ENCODE measurements at places on chromosomes 3 and 15.
A peak's percentile ranks its signal among the peaks of the same experiment; 100 is the strongest.

DNA sequence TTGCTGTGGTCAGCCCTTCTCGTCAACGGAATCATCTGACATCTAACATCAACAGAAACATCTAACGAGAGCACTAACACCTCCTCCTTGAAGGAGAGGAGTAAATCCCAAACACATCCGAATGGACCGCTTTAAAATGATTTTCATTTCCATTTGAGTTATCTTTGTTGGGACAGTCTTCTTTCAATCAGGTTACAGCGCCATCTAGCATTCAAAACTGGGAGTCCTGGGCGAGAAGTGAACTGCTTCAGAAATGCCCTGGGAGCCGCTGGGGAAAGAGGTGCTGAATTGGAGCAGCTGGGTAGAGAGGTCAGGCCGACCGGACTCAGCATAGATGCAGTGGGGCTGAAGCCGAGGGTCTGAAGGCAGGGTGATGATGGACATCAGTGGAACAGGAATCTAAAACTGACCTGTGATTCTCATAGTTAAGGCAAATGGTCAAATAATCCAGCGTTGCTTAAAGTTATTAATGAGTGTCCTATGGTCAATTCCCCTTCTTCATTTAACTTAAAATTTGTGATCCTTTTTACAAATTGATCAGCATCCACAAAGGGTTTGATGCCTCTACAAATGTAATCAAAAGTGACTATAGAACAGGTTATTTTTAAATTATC lies 170.0 kb upstream of the NDN start:
- H3K4me1 ChIP-seq = no peaks in the 10 kb centered on the region
- H3K27ac ChIP-seq = no peak overlapping the region
- no peak for DNase-seq
- no peaks in the 10 kb centered on the region for H3K36me3 ChIP-seq
- no peak overlapping the region for H3K4me3 ChIP-seq
- no peaks in the 10 kb centered on the region for H3K27me3 ChIP-seq

DNA sequence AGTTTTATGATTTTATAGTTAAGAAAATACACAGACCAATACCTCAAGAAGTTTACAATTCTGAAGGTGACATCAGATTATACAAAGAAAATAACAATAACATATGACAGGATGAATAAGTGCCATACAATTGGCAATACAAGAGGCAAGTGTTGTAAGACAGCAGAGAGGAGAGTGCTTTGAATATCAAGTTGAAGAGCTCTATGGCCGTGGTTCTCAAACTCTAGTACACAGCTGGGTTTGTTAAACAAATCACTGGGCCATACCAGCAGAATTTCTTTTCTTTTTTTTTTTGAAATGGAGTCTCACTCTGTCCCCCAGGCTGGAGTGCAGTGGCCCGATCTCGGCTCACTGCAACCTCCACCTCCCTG lies 167.1 kb upstream of the NECTIN3 start:
- H3K4me3 ChIP-seq = no peak overlapping the region
- no peaks in the 10 kb centered on the region for H3K36me3 ChIP-seq
- H3K27ac ChIP-seq = no peak overlapping the region
- no peak for DNase-seq
- H3K27me3 ChIP-seq = no peaks in the 10 kb centered on the region

DNA sequence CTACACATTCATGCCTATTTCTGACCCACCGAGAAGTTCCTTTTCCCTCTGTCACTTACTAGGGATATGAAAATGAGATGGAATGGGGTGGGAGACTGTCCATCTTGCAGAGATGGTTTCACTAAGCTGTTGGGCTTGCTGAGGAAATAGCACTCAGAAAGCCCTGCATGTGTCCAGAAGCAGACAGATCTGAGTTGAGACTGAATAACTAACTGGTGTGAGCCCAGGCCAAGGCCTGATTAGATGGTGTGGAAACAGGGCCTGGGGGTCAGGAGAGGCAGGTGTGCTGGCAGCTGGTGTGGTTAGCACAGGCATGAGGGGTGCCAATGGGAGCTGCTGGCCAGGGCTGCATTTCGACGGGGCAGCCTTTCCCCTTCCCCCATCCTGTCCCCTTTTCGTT lies 72.1 kb downstream of the CLSTN2 start:
- no peak overlapping the region for H3K4me3 ChIP-seq
- no peaks in the 10 kb centered on the region for H3K4me1 ChIP-seq
- H3K27ac ChIP-seq = no peak overlapping the region
- H3K27me3 ChIP-seq = no peaks in the 10 kb centered on the region

GRCh38 chr3:124442463-124442862 lies 287.8 kb upstream of the UMPS start:
- peaks cover 5% of the 10 kb centered on the region for H3K36me3 ChIP-seq
- H3K27ac ChIP-seq = no peak overlapping the region
- H3K4me3 ChIP-seq = no peak overlapping the region

GRCh38 chr3:25103391-25103790 lies 324.7 kb upstream of the RARB start:
- H3K36me3 ChIP-seq = no peaks in the 10 kb centered on the region
- no peaks in the 10 kb centered on the region for H3K4me1 ChIP-seq
- no peak for DNase-seq
- no peaks in the 10 kb centered on the region for H3K27me3 ChIP-seq

DNA sequence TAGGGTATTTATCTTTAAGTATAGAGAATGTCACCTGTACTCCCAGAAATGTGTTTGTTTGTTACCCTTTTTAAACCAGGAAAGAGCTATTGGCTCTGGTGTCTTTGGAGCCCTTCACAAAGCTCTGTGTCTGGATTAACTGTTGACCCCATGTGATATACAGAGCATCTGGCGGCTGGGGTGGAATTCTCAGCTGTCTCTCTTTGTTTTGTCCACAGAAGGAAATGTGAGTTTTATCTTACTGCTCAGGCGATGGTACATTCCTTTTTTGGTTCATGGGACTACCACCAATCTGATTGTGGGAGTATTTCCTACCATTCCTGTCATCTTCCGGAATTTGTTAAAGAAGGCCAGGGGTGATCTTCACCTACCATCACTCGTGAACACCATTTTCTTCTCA lies 120.3 kb downstream of the AKAP13 start:
- peaks cover 13% of the 10 kb centered on the region for H3K4me1 ChIP-seq
- H3K27ac ChIP-seq = peak overlapping the region; percentile 22
- DNase-seq = no peak
- no peaks in the 10 kb centered on the region for H3K27me3 ChIP-seq
- H3K36me3 ChIP-seq = no peaks in the 10 kb centered on the region

- H3K36me3 ChIP-seq = peaks cover 98% of the 10 kb centered on the region
- no peak overlapping the region for H3K27ac ChIP-seq
- no peak for DNase-seq
- no peaks in the 10 kb centered on the region for H3K27me3 ChIP-seq
- no peaks in the 10 kb centered on the region for H3K4me1 ChIP-seq
Observed at GRCh38 chr15:74449643-74450205, 11.2 kb downstream of the UBL7 start.

DNA sequence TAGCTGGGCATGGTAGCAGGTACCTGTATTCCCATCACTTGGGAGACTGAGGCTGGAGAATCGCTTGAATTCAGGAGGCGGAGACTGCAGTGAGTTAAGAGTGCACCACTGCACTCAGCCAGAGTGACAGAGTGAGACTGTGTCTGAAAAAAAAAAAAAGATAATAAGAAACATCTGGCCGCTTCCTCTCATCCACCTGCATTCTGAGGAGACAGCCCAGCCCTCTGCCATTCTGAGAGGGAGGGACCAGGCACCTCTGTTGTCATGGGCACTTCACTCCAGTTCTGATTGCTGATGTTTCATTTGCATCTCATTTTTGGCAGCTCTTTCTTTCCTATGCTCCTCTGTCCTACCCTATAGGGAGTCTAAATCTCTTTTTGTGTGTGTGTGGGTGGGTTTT lies 36.4 kb upstream of the GSK3B start:
- H3K36me3 ChIP-seq = no peaks in the 10 kb centered on the region
- H3K4me1 ChIP-seq = no peaks in the 10 kb centered on the region
- H3K4me3 ChIP-seq = no peak overlapping the region
- no peak for DNase-seq
- no peaks in the 10 kb centered on the region for H3K27me3 ChIP-seq
- H3K27ac ChIP-seq = no peak overlapping the region

DNA sequence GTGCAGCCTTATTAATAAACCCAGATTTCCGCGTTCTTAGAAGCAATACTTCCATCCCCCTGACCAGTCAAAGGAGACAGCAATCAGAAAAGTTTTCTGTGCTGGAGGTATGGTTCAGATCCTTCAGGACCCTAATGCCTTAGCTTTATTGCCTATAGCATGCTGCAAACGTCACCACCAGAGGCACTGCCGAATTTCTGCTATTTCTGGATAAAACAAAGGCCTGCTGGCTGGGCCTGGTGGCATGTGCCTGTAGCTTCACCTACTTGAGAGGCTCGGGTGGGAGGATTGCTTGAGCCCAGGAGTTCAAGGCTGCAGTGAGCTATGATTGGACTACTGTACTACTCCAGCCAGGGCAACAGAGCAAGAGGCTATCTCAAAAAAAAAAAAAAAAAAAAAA lies 407.2 kb downstream of the FOXP1 start:
- DNase-seq = no peak
- H3K4me1 ChIP-seq = no peaks in the 10 kb centered on the region
- H3K27ac ChIP-seq = no peak overlapping the region
- H3K27me3 ChIP-seq = no peaks in the 10 kb centered on the region
- H3K4me3 ChIP-seq = no peak overlapping the region

DNA sequence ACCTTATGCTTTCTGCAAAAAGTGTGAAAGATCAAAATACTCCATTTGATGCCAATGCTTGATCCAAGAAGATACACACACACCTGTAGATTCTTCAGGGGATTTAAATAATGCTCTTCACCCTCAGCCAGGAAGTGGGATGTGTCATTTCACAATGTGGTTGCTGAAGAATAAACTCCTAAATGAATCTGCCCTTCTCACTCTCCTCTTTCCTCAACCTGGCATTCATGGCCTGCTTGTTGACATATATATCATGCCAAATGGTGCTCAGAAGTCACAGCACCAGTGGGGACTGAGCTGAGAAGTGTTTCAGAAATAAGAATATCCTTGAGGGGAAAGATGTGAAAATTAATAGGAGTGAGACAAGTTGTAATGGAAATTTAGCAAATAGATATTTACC lies 146.6 kb upstream of the ARHGEF26 start:
- H3K27ac ChIP-seq = no peak overlapping the region
- H3K27me3 ChIP-seq = no peaks in the 10 kb centered on the region
- no peaks in the 10 kb centered on the region for H3K36me3 ChIP-seq

- H3K27me3 ChIP-seq = no peaks in the 10 kb centered on the region
- no peak overlapping the region for H3K4me3 ChIP-seq
- no peaks in the 10 kb centered on the region for H3K36me3 ChIP-seq
- no peaks in the 10 kb centered on the region for H3K4me1 ChIP-seq
- no peak overlapping the region for H3K27ac ChIP-seq
- DNase-seq = no peak
Observed at GRCh38 chr3:57464011-57464410, 80.1 kb downstream of the DNAH12 start.

- peaks cover 7% of the 10 kb centered on the region for H3K4me1 ChIP-seq
- no peak overlapping the region for H3K4me3 ChIP-seq
- H3K27ac ChIP-seq = peak overlapping the region; percentile 49
- no peaks in the 10 kb centered on the region for H3K27me3 ChIP-seq
- DNase-seq = no peak
- H3K36me3 ChIP-seq = no peaks in the 10 kb centered on the region
Observed at GRCh38 chr15:57079931-57080620, 161.6 kb downstream of the TCF12 start.

GRCh38 chr15:50190166-50190570 lies 8.2 kb downstream of the SLC27A2 start:
- no peak for DNase-seq
- H3K27ac ChIP-seq = no peak overlapping the region
- no peaks in the 10 kb centered on the region for H3K4me1 ChIP-seq
- H3K36me3 ChIP-seq = no peaks in the 10 kb centered on the region
- no peaks in the 10 kb centered on the region for H3K27me3 ChIP-seq

DNA sequence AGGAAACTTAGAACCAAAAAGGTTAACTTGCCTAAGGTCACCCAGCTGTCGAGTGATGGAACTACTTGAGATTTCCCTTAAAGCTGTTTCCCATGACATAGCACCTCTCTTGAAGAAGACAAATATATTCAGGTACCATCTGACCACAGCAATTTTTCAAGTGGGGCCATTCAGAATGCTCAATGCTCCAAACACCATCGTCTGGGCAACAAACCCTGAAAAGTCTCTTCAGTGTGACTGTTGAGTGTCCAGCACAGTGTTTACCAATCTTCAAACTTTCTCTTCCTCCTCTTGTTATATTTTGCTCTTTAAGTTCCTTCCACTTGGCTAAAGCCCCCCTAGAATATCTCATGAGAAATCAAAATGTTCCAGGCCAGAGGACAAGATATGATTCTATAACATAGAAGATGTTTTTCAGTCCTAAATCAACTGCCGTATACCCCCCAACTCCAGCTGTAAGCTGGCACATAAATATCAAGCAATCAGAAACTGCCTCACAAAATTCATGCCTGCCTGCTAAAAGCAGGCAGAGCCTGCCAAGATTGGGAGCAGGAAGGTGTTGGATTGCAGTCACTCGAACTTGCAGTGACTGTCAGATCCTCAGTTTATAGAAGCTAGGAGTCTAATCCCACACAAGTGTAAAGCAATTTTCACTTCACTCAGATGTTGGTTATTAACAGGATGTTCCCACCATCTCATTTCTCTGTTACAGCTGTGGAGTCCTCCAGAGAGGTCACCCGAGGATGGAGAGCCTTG lies 230.5 kb upstream of the MRPL3 start:
- H3K27ac ChIP-seq = no peak overlapping the region
- no peaks in the 10 kb centered on the region for H3K27me3 ChIP-seq
- no peak overlapping the region for H3K4me3 ChIP-seq
- no peaks in the 10 kb centered on the region for H3K36me3 ChIP-seq
- H3K4me1 ChIP-seq = no peaks in the 10 kb centered on the region
- DNase-seq = no peak

DNA sequence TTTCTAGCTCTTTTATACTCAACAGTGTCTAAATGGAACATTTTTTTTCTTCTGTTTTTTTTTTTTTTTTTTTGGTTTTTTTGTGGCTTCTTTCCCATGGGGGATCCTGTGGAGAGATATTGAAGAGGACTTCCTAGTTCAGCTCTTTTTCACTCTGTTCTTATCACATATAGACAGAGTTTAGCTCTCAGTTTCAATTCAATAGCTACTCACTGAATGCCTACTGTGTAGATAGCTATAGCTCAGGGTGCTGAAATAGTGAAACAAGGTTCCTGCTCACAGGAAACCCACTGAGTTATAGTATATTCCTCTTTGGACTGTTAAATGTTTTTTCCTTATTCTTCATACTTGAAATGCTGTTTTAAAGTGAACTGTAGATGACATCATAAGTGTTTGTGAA lies 918.8 kb downstream of the CADM2 start:
- H3K4me3 ChIP-seq = no peak overlapping the region
- DNase-seq = no peak
- no peak overlapping the region for H3K27ac ChIP-seq
- no peaks in the 10 kb centered on the region for H3K27me3 ChIP-seq
- no peaks in the 10 kb centered on the region for H3K36me3 ChIP-seq

- no peaks in the 10 kb centered on the region for H3K36me3 ChIP-seq
- H3K27ac ChIP-seq = no peak overlapping the region
- H3K4me3 ChIP-seq = no peak overlapping the region
- H3K27me3 ChIP-seq = no peaks in the 10 kb centered on the region
- no peak for DNase-seq
Observed at GRCh38 chr15:75164625-75165350, 36.9 kb upstream of the C15orf39 start.

- no peaks in the 10 kb centered on the region for H3K36me3 ChIP-seq
- no peak overlapping the region for H3K27ac ChIP-seq
- H3K27me3 ChIP-seq = no peaks in the 10 kb centered on the region
- H3K4me3 ChIP-seq = no peak overlapping the region
- no peak for DNase-seq
- peaks cover 36% of the 10 kb centered on the region for H3K4me1 ChIP-seq
Observed at GRCh38 chr3:4503050-4503449, 9.9 kb downstream of the ITPR1 start.
